ENCODE measurements at places on chromosomes 2 and 18.

DNA sequence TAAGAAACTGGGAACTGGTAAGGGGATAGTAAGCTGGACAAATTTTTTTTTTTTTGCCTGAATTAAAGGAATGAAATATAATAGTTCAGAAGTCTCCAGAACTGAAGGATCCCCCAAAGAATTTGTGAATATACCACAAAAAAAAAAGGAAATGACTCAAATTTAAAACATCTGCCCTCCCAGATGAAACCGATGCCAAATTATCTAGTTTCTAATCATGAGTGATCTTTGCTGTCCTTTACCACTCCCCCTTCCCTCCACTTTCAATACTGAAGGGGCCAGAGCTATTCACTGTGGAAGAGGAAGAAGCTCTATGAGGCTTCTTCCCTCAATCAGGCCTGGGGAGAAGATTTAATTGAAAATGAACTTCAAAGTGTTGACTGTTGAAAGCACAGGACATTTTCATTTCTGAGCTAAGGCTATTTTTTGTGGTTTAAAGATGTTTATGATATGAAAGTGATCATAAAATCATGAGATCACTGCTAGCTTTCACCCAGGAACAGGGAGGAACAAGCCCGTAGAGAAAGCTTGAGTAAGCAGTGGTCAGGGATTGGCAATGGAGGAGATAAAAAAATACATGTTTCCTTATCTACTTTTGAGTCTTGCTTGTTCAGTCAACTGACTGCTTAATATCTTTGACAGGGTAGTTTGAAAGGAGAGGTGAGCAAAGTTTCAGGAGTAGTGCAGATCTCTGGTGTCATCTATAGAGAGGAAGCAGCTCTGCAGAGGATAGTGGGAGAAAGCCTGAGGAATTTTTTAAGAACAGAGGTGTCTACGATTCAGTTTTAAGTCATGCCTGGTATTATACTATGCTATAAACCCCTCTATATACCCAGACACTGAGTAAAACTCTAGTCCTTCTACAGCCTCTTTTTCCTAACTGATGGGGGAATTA lies 409.5 kb upstream of the FIGN start:
- DNase-seq, result no peak

DNA sequence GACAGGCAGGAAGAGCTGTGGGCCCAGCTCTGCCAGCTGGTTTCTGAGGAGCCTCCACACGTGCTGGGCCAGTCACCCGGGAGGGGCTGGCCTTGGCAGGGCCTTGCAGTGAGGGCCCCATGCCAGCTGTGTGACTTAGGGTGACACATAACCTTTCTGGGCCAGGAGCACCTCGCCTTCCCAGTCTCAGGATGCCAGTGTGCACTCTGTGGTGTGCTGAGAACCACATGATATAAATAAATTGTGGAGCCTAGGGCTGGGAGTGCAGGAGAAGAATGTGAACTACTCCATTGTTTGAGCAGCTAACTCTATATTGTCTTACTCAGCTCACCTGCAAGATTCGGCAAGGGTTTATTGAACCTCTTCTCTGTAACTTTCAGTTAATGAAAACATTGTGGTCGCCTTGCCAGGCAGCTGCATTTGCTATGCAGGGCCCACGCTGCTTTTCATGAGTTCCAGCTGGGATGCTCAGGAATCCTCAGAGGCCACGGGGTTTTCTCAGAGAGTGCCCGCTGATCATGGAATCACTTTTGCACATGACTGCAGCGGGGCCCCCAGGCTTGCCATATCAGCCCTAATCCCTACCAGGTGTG lies 222.3 kb downstream of the SH3RF3 start:
- no peak for DNase-seq

DNA sequence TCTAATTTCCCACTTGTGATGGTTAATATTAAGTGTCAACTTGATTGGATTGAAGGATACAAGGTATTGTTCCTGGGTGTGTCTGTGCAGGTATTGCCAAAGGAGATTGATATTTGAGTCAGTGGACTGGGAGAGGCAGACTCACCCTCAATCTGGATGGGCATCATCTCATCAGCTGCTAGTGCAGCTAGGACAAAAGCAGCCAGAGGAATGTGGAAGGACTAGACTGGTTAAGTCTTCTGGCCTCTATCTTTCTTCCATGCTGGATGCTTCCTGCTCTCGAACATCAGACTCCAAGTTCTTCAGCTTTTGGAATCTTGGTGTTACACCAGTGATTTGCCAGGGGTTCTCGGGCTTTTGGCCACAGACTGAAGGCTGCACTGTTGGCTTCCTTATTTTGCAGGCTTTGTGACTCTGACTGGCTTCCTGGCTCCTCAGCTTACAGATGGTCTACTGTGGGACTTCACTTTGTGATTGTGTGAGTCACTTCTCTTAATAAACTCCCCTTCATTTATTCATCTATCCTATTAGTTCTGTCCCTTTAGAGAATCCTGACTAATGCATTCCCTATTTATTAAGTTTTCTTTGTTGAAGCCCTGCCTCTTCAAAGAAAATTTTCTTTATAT lies 1087.5 kb upstream of the NXPH2 start:
- DNase-seq, result no peak

- peak; percentile 71 for DNase-seq
These were observed 64.5 kb downstream of the TMEM131 start for GRCh38 chr2:97931118-97931857.

- no peak for DNase-seq
These were observed 49.1 kb upstream of the CTAGE1 start for GRCh38 chr18:22466608-22467395.

- no peak for DNase-seq
These were observed 124.2 kb upstream of the CCDC68 start for GRCh38 chr18:55083461-55083860.

- DNase-seq, result no peak
These were observed 115.5 kb upstream of the RAB27B start for GRCh38 chr18:54712758-54713157.

GRCh38 chr2:171390941-171391516 lies 42.8 kb downstream of the METTL8 start:
- no peak for DNase-seq

DNA sequence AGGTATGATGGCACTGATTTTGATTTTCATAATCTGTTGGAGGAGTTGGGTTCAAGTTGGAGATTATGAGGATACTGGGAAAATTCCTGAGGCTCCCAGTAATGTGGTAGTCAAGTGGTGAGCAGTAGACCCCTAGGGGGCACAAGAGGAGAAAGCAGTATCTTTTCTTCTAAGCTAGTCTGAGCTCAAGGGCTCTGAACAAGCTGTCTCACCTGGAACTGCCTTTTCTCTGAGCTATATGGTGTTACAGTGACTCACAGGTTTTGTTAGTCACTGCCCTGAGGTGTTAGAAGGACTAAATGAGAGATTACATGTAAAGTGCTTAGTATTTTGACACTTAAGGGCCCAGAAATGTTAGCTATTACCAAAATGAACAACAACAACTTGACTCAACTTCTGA lies 42.2 kb downstream of the CD302 start:
- DNase-seq, result peak; percentile 30

GRCh38 chr2:210623506-210623905 lies 67.1 kb downstream of the CPS1 start:
- DNase-seq, result no peak

DNA sequence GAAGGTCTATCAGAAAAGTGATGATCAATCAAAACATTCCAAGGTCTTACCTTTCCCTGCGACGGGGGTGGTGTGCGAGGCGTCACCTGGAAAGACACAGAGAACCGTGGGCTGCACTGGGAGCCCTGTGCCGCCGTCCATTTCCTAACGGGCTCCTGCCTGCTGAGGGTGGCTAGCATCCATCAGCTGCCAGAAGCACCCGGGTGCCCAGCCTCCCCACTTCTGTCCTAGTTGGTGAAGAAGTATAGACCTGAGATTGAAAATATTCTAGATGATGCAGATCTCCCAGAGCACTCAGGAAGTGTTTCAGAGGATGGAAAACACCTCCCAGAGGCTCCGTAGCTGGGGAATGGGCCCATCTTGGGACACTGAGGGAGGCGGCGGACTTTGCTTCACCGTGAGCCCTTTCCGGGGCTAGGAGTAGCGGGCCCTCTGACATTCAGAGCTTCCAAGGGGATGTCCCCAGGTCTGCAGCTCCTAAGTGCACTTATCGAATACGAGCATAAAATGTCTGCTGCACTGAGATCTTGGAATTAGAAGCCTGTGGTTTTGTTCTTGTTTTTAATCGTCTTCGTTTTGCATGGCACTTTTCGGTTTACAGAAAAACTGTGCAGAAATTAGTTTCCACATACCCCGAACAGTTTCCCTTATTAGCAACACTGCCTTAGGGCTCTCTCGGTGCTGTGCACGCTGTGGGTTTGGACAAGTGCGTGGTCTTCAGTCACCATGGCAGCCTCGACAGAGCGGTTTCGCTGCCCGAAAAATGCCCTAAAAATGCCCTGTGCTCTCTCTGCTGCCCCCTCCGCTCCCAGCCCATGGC lies 143.5 kb downstream of the MBP start:
- DNase-seq, result no peak

- DNase-seq, result no peak
These were observed 649.2 kb downstream of the RNF144A start for GRCh38 chr2:7566382-7566881.

- DNase-seq, result no peak
These were observed 30.0 kb downstream of the VIL1 start for GRCh38 chr2:218448934-218449333.

DNA sequence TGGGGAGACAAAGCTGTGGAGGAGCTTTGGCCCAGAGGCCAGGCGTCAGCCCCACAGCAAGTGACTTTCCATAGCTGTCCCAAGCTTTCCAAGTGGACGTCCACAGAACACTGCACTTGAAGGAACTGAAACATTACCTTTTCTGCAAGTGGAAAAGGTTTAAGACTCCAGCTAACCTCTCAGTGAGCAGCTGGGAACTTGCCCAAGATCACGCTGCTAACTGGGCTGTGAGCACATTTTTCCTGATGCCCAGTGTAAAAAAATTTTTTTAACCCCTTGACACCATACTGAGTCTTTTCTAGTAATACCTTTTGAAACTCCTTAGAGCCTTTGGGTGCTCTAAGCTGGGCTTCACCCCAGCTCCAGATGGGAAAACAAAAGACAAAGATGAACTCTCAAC lies 256.7 kb downstream of the HAUS1 start:
- no peak for DNase-seq

DNA sequence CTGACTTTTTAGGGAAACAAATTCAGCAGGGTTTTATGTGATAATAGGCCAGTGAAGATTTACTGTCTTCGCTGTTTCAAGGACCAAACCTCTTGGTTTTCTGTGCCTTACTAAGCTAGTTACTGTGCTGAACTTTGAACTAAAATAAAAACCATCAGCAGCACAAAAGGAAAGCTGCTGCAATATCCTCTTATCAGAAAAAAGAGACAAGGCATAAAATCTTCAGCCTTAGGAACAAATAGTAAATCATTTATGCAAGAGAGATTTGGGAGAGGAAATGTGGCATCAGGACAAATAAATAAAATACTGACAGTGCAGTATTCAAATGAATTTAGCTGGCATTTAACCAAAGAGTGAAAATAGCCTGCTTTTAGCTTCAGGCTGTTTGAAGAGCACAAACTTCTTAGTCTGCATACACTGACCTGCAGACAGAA lies 64.1 kb upstream of the EHBP1 start:
- DNase-seq, result no peak

DNA sequence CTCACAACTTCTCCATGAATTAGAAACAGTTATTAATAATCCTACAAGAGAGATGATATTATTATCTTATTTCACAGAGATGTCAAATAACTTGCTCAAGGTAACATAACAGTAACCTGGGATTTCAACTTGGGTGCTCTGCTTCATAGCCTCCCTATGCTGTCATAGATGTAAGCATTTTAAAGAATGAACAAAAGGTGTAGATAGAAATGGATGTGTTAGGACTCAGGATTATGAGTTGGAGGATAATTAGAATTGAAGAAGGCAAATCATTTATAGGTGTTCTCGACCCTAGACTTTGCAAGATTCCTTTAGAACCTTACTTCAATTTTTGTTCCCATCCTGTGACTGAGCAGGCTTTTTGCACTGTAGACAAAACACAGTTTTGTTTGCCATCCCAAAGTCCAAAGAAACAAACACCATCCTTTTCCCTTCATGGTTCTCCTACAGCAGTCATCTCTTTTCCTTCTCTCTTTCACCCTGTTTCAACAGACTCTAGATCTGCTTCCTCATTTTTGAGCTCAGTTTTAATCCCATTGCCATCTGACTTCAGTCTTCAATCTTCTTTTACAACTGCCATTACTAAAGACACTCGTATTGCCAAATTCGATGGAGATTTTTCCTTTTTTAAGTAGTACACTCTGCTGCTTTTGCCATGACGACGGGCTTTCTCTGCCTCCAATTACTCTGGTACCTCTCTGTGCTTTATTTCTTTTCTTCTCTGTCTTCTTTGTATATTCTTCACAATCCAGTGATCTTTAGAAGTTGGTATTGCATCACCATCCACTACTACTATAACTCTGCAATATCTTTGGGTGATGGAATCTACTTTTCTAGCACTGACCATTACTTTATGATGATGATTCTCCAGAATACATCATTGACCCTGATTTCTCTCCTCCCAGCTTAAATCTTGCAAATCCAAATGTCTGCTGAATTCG lies 4.5 kb downstream of the HNMT start:
- no peak for DNase-seq
